ENCODE measurements at places on chromosomes 4 and X. TPM values are rescaled to one million over a fixed set of nuclear protein-coding genes. Genes with fewer than 3 reads are reported as not detected.

The BST1 gene
- 12.6 TPM for total RNA-seq

The LANCL3 gene
- 0.46 TPM for total RNA-seq

The VCX gene
- total RNA-seq, result not detected

The ERVMER34-1 gene
- 0.44 TPM for total RNA-seq

The NPY1R gene
- total RNA-seq, result 2.6 TPM

The RRH gene
- total RNA-seq, result not detected

The RAI2 gene
- 7.0 TPM for total RNA-seq

The BMPR1B gene
- 5.4 TPM for total RNA-seq

The PCDH7 gene
- 6.1 TPM for total RNA-seq

The NDNF gene
- total RNA-seq, result 33.3 TPM
